Stimulated activated CD4-positive, alpha-beta T cell treated with anti-CD3 and anti-CD28 coated beads, Interleukin-1b, Interleukin-23, amount 100 ng/mL, for 1 hour (primary cell): ENCODE measurements at places on chromosomes 11 and 22.

- no peak for DNase-seq
Observed at GRCh38 chr11:2892967-2893528, 7.5 kb upstream of the CDKN1C start.

- DNase-seq, result no peak
Observed at GRCh38 chr11:128484172-128484571, 103.2 kb downstream of the ETS1 start.

- DNase-seq, result no peak
Observed at GRCh38 chr11:113016905-113017304, 55.7 kb downstream of the NCAM1 start.

GRCh38 chr11:124081483-124081882 lies 33.8 kb upstream of the VWA5A start:
- DNase-seq, result no peak

DNA sequence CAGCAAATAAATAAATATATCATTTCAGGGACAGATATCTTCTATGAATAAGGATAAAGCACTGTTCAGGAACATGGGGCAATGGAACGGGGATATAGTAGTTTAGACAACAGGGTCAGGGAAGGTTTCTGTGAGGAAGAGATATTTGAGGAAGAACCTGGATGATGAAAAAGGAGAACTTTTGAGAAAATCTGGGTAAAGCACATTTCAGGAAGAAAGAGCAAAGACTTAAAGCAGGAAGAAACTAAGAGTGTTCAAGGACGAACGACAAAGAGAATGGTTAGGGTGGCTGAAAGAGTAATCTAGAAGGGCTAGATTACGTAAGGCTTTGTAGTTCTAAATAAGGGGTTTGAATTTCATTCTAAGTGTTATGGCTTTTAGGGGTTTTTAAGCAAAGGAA lies 12.7 kb downstream of the DDI1 start:
- DNase-seq, result no peak

- no peak for DNase-seq
Observed at GRCh38 chr11:119371778-119372182, 9.7 kb downstream of the USP2 start.

GRCh38 chr11:26188554-26188953 lies 143.4 kb upstream of the ANO3 start:
- no peak for DNase-seq

DNA sequence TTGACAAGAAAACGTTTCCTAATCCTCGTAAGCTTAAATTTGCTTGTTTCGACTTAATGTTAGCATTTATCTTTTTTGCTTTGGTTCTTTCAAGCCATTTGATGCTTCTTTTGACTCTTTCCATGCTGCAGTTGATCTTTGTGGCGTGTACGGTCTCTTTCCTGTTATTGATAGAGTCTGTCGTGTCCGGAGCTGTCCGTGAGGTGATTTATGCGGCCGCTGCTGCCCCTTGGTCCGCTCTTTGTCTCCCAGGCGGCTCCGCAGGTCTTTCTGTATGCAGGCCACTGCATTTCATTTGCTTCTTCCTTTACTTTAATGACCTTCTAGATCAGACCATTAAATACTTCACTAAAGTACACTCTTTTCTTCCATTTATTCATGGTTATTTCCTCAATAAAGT lies 50.3 kb downstream of the TBC1D22A start:
- DNase-seq, result no peak

GRCh38 chr11:113184498-113184897 lies 129.9 kb upstream of the TTC12 start:
- DNase-seq, result no peak

DNA sequence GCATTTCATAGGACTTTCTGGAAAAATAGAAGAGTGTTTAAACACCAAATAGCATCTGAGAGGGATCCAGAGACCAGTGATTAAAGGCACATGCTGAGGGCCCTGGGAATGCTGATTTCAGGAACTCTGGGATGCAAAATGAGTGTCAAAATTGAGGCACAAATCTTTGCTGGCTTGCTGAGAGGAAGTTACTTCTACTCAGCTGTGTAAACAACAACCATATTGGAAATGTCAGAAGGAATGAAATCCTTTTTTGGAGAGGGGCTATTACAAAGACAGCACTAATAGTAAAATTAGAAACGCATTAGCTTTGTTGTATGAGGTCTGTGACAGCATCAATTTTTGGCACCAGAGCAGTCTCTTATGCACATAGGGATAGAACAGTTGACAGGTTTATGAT lies 267.8 kb upstream of the RAG2 start:
- no peak for DNase-seq

DNA sequence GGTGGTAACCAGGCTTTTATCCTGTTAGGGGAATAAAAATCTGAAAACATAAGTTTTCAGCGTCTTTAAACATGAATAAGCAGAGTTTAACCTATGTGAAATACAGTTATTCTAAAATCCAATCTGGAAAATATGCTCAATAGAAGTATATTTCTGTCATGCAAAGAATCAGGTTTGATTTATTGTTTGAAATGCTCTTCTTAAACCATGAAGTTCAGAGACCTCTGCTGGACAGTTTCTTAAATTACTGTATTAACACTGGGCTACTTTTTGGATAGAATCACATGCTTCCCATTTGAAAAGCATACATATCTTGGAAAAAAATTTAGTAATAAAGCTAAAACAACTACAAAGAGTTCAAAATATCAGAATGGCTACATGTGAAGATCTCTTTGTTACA lies 25.4 kb downstream of the APIP start:
- DNase-seq, result no peak

- no peak for DNase-seq
Observed at GRCh38 chr11:73151416-73151815, 9.3 kb upstream of the FCHSD2 start.

GRCh38 chr11:16843294-16843693 lies 104.8 kb downstream of the C11orf58 start:
- DNase-seq, result no peak

DNA sequence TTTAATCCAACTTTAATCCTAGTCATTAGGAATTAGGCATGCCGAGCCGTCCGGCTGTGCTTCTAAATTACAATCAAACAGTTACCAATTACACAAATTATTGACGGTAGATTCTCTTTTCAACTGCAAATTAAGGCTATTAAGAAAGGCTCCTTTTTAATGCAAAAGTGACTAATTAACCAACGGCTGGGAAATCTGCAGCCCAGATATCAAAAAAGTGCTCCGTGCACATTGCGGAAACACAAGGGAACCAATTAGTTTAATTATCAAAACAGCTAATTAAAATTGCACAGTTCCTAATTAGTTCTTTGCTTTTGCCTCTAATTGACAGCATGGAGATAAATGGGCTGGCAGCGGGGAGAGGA lies 19.4 kb upstream of the LMO1 start:
- no peak for DNase-seq

DNA sequence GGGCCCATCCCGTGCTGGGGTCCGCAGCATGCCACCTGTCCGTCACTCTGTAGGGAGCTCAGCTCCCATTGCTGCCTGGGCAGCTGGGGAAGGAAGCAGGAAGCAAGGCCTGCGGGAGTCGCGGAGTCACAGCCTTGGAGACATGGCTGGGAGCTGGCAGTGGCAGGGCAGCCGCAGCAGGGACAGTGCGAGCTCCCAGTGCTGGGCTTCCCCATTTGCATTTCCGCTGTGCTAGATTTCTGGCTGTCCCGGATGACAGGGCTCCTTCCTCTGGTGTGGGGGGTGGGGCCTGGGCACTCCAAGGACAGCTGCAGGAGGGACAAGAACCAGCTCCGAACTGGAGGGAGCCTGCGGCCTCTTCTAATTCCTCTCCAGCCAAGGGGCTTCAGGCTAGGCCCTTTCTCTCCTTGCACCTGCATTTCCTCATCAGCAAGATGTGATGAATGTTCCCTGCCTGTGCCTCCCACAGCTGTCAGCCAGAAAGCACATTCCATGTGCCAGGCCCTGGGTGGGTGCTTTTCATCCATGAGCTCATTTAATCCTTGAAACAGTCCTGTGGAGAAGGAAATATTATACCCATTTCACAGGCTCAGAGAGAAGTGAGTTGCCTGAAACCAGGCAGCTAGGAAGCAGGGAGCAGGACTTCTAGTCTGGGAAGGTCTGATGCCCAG lies 48.0 kb downstream of the MYO7A start:
- DNase-seq, result no peak

- no peak for DNase-seq
Observed at GRCh38 chr11:104146421-104146820, 17.5 kb downstream of the PDGFD start.

DNA sequence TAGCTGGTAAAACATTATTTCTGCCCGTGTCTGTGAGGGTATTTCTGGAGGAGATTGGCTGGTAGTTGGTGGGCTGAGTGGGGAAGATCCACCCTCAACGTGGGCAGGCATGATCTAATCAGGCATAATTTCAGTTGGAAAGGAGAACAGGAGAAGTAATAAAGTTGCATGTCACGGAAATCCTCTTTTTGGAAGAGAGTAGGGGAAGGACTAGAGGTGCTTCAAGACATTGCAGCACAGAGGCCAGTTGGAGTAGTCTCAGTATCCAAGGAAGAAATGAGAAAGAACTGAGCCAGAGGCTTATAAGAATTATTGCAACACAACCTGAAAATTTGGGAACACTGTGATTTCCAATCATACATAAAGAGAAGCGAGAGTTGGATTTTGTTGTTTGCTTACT lies 1155.1 kb downstream of the FAM181B start:
- no peak for DNase-seq

DNA sequence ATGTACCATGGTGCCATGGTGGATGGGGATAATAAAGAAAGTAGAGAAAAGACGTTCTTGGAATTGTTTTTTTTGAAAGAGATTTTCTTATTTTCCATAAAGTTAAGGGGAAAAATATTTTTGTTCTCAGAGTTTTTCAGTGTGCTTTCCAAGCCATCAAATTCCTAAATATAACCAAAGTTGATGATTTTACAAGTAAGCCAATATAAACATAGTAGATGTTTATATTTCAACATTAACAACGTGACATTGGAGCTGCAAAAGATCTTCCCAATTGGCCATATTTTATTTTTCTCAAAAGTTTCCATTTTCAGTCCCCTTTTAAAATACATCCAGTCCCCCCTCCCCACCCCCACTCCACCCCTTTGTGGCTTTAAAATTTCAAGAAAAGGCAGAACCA lies 80.9 kb upstream of the PICALM start:
- DNase-seq, result no peak

- DNase-seq, result no peak
Observed at GRCh38 chr11:87804176-87804575, 371.1 kb downstream of the RAB38 start.

- DNase-seq, result no peak
Observed at GRCh38 chr22:38733724-38734381, 21.9 kb downstream of the SUN2 start.

GRCh38 chr22:20205464-20205963 lies 54.7 kb upstream of the CCDC188 start:
- DNase-seq, result no peak

GRCh38 chr11:55726715-55727324 lies 46.4 kb upstream of the OR5D13 start:
- DNase-seq, result no peak

DNA sequence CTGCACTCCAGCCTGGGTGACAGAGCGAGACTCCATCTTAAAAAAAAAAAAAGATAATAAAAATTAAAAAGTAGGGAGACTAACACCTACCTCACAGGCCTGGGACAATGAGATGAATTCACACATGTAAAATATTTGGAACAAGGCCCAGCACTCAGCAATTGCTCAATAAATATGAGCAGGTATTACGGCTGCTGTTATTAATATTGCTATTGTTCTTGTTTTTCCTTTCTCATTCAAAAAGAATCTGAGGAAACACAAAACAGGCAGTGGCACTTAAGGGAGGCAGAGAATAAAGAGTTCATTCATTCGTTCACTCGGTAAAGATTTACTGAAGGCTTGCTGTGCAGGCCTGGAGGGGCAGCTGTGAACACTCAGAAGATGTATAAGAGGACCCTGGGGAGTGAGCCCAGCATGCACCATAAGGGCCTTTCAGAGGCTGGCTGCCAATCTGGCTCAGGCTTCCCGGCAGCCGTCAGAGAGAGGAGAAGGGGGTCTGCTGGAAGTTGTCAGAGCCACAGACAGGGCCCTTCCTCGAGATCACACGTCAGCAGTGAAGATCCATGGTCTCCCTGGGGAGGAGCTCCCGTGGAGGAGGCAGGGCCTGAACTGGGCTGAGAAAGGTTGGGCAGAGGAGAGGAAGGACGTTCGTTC lies 51.6 kb upstream of the TCF20 start:
- no peak for DNase-seq

DNA sequence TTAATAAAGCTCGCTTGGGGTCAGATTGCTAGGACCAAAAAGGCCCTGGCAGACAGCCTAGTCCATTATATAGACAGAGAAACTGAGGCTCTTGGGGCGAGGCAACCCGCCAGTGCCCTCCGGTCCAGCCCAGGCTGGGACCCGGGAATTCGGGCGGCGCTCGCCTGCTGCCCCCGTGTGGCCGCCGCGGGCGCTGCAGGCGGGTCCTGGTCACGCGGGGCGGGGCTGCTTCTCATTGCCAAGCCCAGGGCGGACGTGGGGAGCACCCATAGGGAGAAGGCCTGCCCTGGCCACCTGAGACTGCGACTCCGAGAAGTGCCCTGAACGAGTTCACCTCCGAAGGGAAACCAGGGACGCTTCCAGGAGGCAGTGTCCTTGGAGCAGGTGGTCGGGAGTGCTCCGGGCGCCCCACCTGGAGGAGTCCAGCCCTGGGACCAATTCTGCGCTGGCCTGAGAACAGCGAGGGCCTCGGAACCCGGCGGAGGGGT lies 36.0 kb upstream of the CSNK1E start:
- peak; percentile 67 for DNase-seq

GRCh38 chr11:66264914-66265313 lies 3.5 kb upstream of the RAB1B start:
- no peak for DNase-seq

DNA sequence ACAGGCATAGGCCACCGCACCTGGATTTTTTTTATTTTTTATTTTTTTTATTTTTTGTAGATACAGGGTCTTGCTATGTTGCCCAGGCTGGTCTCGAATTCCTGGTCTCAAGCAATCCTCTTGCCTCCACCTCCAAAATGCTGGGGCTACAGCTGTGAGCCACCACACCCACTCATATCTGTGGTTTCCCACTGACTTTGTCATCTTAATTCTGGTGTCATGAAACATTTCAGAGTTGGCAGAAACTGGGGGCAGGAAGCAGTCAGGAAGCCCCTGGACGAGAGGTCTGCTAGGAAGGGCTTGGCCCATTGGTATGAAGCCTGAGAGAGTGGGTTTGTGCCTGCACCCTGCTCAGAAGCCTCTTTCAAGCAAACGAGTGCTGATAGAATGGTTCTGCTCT lies 49.1 kb downstream of the COMMD9 start:
- DNase-seq, result no peak

- peak; percentile 25 for DNase-seq
Observed at GRCh38 chr11:95067039-95067840, 521 bp downstream of the SRSF8 start.

DNA sequence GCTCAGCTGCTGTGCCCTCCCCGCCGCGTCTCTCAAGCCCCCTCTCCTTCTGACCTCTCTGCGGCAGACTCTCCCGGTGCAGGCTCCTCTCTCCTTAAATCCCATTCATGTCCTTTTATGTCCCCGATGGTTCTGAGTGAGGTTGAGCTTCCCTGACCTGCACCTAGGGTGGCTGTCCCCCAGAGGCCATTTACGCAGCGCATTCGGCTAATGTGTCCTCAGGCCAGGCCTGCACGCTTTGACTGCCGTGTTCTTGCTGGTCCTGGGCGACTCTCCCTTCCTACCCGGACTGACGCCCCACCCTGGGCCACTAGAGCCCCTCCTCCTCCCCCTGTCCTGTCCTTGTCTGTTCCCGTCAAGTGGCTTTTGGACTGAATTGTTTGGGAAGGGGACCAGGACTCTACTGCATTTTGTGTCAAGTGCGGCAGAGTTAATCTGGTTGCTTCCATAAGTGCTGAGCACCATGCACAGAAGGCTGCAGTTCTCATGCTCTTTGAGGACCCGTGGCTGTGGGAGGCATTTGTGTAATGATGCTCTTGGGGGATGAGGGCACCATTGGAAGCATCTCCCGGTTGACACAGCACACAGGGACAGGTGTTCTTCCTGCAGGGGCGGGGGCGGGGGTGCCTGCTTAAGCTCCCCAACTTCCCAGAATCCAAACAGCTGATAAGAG lies 37.1 kb downstream of the IGHMBP2 start:
- no peak for DNase-seq
